A549 (cell line): ENCODE measurements at places on chromosomes 4 and X. TPM values are rescaled to one million over a fixed set of nuclear protein-coding genes. Genes with fewer than 3 reads are reported as not detected.
A peak's percentile ranks its signal among the peaks of the same experiment; 100 is the strongest.

The MAPK10 gene
- polyA plus RNA-seq: 0.64 to 1.4 TPM (median 1.1 TPM) in 3 replicates

The IL21 gene
- not detected in 3 replicates for polyA plus RNA-seq

The PDLIM3 gene
- polyA plus RNA-seq: 0.12 to 0.18 TPM in 2 of 3 replicates, not detected in the other

The RNF150 gene
- 0.21 to 0.35 TPM (median 0.25 TPM) in 3 replicates for polyA plus RNA-seq

The POU3F4 gene
- not detected in 3 replicates for polyA plus RNA-seq

The TMEM131L gene
- 3.4 to 4.5 TPM (median 3.9 TPM) in 3 replicates for polyA plus RNA-seq

The PPP4R3C gene
- not detected in 3 replicates for polyA plus RNA-seq

DNA sequence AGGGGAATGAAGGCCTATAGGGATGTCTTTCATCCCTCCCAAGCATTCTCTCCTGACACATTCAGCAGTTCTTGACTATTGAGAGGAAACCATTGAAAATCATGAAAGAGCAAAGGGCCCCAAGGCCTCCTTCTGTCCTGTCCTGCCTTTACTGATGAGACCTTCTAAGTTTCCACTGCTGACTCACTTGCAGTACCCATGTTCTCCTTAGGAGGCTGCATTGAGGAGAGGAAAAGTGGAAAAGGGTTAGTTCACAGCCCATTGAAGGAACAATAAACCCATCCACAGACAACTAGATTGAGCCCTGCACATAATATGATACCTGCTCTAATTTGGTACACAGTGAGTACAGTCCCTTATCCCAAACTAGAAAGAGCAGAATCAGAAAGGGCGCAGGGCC is 115.1 kb upstream of the PNPLA4 start:
- DNase-seq: peak; percentile 4

DNA sequence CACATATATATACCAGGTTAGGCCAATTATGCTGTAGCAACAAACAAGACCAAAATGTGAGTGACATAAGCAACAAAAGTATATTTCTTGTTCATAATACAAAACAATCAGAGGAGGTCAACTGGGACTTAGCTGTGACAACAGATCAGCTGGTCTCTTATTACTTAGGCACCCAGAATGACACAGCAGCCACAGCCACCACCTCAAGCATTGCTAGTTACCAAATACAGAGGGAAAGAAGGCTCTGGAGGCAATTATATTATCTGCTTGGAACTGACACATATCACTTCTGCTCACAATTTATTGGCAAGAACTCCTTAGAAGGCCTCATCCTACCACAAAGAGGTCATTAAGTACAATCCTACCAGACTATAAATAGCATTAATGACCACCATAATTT is 15.2 kb downstream of the ATOH1 start:
- DNase-seq: no peak

DNA sequence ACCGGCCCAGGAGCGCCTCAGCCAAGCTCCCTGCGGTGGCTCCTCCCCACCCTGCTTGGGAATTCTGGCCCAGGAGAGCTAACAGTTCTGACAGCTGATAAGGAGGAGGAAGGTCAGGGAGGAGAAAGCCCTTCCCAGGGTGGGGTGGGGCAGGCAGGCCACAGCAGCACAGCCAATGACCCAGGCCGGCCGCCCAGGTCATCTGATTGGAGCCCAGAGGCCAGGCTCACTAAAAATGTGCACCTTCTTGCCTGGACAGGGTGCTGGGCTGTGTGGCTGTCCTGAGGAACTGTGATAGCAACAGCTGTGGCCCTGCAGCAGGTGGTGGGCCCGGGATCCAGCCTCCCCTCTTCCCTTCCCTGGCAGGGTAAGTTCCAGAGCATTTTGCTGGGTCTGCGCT is 17.2 kb upstream of the SH3TC1 start:
- DNase-seq: no peak

GRCh38 chr4:145679520-145679919 is 426 bp upstream of the C4orf51 start:
- DNase-seq: peak; percentile 42

- no peak for DNase-seq
Observed at GRCh38 chr4:19496756-19497155, 754.9 kb upstream of the SLIT2 start.

DNA sequence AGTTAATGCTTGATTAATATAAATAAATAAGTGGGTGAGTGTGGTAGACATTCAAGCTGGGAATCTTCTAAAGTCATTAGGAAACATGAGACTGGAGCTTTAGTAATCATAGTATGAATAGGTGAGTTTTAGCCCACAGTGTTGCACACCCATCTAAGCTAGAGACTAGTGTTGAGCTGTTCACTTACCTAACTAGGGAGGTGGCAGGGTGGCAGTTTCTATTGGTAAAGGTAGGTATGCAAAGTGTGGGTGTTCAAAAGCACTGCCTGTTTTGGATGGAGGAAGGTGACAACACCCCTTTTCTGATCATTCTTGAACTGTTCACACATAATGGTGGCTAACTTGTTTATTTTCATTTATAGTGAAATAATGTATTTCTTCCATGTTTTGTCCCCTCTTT is 41.3 kb downstream of the PLS3 start:
- DNase-seq: no peak

GRCh38 chr4:136392576-136392975 is 1139.7 kb downstream of the PCDH18 start:
- no peak for DNase-seq

DNA sequence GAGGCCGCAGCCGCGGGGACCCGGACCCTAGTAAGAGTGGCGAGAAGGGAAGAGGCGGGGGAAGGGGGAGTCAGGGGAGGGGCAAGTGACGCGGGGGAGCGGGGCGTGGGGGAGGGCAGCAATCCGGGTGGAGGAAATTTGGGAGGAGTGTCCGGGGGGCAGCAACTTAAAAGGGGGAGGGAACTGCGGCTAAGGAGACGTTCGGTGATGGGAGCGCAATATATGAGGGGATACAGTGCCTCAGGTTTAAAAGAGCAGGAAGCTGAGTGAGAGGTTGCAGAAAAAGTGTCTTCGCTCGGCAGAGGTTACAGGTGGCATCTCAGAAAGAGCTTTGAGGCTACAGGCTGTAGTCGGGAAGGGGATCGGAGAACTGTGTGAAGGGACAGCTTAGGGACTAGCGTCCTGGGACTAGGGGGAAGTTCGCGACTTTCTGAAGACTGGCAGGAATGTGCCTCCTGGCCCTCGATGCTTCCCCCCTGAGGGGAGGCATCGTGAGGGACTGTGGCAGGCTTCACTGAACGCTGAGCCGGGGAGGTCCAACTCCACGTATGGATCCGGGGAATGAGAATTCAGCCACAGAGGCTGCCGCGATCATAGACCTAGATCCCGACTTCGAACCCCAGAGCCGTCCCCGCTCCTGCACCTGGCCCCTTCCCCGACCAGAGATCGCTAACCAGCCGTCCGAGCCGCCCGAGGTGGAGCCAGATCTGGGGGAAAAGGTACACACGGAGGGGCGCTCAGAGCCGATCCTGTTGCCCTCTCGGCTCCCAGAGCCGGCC is 519 bp downstream of the FOXO4 start:
- no peak for DNase-seq

DNA sequence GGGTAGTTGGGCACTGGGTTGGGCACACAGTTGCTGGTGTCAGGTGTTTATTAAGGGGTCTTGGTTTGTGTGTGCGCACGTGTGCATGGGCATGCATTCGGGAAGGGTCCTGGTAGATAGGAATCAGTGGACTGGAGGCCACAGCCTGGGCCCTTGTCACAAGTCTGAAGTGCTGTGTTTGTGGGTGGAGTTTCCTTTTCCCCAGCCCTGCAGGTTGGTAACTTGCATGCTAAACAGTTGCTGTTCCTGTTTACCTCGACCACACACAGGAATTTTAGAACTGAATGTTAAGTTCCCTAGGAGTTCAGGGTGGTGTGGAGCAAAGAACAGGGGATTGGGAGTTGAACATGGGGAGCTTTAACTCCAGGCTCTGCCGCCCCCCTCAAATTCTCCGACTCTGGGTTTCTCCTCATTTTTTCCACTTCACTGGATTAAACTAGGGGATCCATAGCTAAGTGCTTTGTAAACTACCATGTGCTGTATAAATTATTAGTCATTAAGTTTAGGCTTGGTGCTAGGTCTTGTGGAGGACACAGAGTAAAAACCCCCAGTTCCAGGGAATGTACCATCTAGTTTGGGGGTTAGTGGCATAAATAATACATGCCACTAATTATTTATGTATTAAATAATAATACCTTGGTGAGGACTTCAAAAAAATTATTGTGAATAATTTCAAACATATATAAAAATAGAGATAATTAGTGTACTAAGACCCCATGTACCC is 49.0 kb downstream of the STARD8 start:
- no peak for DNase-seq
